Memory B cell (primary cell): ENCODE measurements at places on chromosomes 5 and 9.
A peak's percentile ranks its signal among the peaks of the same experiment; 100 is the strongest.

DNA sequence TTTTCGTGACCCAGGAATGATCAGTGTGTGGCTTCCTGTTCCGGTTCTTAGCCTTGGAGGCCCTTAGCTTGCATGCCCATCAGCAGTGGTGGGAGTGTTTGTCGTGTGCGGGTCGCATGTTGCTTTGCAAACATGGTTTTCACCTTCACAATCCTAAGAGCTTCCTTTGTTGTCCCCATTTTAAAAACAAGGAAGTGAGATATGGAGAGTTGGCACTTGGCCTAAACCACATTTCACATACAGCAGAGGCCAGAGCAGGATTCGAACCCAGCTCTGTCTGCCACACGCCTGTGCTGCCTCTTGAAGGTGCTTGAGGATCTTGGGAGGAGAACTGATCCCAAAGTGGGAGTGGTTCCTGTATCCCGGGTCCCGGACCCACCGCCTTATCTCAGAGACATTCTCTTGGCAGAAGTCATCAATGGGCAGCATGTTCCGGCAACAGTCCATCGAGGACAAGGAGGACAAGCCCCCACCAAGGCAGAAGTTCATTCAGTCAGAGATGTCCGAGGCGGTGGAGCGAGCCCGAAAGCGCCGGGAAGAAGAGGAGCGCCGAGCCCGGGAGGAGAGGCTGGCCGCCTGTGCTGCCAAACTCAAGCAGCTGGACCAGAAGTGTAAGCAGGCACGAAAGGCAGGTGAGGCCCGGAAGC lies 38.2 kb upstream of the POMT1 start:
- DNase-seq: no peak

DNA sequence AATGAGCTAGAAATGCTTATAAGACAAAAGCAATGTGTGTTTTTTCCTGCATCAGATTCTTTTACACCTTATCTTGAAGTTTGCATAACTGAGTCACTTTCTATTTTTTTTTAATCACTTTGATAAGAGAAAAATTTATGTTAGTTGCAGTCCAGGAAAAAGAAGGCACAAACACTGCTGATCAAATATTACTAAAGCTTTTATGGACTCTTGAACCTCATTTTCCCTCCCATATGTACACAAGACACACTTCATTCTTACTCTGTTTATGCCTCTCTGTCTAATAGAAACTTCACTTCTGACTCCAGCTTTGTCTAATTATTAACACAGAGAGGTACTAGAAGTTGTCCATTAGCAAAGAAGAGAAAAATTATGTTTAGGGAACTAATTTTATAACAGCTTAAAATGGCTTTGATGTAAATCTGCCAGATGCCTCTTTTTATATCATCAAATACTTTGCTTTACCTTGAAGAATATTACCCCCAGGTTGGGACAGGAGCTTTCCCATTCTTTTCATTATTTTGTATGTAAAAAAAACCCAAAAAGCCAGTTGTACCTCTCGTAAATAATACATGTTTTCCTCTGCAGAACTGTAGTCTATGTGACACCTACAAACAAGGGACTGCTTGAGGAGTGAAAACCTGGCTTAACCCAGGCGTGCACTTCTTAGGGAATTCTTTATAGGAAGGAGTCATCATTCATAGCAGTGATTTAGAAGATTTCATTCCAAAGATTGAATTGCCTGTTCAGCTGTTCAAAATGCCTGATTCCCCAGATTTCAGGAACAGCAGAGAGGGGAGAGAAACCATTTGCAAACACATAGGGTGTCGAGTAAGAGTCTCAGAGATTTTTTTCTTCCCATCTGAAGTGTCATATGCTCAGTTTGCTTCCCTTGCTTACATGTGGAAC lies 72.6 kb downstream of the DAPK1 start:
- no peak for DNase-seq

DNA sequence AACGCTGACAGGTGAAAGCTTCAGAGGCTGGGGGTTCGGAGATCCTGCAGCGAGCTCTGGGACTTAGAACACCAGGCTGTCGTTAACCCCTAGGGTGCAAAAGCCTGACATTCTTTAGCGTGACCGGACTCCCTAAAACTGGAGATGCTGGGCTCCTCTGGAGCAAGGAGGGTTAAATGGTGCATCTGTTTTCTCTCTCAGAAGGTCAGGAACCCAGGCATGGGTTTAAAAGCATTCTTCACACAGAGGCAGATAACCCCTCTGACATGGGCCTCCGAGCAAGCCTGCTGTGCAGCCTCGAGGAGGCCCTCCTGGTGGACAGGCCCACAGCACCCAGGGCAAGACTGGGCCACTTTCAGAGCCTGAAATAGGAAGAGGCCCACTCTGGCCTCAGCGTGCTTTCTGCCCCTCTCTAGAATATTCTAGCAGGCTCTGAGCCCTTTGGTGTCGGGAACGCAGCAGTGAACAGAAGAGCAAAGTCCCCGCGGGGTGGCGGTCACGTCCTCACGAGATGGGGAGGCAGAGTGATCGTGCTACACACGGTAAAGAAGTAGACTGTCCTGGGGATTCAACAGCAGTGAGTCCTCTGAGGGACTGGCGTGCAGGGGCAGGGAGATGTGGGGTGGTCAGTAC lies 124.8 kb downstream of the COL23A1 start:
- no peak for DNase-seq

- DNase-seq: no peak
These were observed 2.2 kb downstream of the HSPA5 start for GRCh38 chr9:125238915-125239446.

GRCh38 chr9:109138421-109138820 lies 18.7 kb upstream of the TMEM245 start:
- no peak for DNase-seq

GRCh38 chr9:135479469-135480052 lies at the start of gene PPP1R26:
PPP1R26 (plus strand) TSS chr9:135479782; CDS start chr9:135484511, 4,729 bp downstream.
- DNase-seq: no peak

- no peak for DNase-seq
These were observed 39.0 kb downstream of the CACNA1B start for GRCh38 chr9:137916540-137916939.

- no peak for DNase-seq
These were observed 533.4 kb downstream of the PDE4D start for GRCh38 chr5:59360130-59360555.

GRCh38 chr5:43312076-43312661 lies 1.0 kb downstream of the HMGCS1 start:
- no peak for DNase-seq

GRCh38 chr5:108560581-108560980 lies 178.7 kb upstream of the FBXL17 start:
- no peak for DNase-seq

DNA sequence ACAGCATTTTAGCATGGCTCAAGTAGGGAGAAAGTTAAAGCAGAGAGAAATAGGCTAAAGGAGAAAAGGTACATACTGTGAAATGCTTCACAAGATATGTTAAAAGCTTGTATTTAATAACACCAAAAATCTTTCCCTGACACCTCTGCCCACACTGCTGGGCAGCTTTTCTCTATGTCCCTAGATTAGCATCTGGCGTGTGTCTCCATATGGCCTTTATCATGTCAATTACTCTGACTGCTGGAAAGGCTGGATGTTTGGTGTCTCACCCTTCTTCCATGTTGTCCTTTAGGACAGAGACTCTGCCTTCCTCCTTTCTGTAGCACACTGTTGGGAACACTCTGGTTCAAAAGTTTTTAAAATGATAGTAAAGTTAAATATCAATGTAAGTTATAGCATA lies 122.5 kb downstream of the OXCT1 start:
- no peak for DNase-seq

- no peak for DNase-seq
These were observed 652.3 kb downstream of the SLCO4C1 start for GRCh38 chr5:101643794-101644193.

GRCh38 chr5:79436224-79436623 lies 77.7 kb downstream of the HOMER1 start:
- DNase-seq: no peak

GRCh38 chr9:134493461-134494272 lies 147.9 kb upstream of the COL5A1 start:
- DNase-seq: no peak

DNA sequence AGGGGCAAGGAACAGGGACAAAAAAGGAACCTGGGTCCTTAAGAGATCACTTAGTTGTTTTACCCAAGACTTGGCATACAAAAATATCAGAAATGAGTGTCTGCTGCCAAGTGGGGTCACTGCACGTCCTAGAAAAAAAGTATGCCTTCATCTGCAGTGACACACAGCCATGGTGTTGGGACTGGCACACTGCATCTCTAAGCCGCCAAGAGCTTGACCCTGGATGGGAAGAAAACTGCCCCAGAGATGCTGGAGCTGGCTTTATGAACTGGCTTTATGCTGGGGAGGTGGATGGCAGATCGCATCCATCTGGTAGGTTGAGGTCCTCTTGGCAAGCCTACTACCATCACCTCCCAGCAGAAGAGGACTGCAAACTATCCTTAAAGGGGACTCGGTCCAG lies 51.7 kb downstream of the IRF1 start:
- no peak for DNase-seq

GRCh38 chr9:130912932-130913598 lies 16.5 kb upstream of the QRFP start:
- DNase-seq: no peak

GRCh38 chr5:168826246-168826725 lies 247.1 kb upstream of the PANK3 start:
- DNase-seq: no peak

DNA sequence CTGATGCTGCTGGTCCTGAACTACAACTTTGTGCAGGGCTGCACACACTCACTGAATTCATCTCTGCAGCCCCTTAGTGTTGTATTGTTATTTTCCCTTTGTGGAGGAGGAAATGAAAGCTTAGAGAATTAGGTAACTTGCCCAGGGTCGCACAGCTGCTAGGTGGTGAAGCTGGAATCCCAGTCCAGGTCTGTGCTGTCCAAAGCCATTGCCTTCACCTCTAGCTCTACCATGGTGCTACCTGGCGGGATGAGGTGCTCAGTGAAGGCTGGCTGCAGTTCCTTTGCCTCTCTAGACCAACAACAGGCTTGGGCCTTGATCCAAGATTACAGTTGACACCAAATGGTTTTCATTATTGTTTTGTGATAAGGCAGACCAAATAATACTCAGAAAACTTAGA lies 177.8 kb upstream of the PITX1 start:
- no peak for DNase-seq

DNA sequence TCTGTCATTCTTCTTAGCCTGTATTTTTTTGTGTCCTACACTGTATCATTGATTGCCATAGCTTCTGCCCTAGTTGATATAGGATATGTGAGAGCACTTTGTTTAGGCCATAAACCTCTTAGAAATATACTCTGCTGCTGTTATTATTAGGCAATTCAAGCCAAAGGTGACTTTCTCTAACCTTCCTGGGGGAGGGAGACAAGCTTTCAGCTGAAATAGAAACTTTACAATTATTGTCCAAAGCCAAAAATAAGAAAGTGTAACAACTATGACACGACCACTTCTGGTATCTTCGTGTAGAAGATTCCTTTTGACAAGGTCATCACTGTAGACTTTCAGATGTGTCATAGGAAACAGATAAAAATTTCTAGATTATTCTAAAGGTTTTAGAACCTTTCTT lies 12.2 kb upstream of the CSNK1A1 start:
- DNase-seq: no peak

DNA sequence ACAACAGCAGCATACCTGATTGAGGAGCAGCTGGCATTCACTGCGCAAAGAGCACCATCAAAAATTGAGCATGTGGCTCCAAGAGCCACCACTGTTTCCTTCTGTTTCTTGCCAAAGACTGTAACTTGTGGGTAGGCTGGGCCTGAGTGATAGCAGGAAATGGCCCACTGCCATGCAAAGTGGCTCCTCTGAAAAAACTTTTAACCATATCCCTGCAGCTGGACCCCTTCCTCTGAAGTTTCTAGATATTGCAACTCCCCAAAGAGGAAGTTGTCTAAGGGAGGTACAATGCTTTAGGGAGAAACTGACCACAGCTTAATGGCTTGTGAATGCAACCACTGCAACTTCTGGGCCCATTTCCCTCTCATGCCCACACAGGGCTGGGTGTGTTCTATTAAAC lies 355.4 kb upstream of the PDE4D start:
- DNase-seq: peak; percentile 1

GRCh38 chr5:89028595-89029285 lies 145.8 kb upstream of the MEF2C start:
- no peak for DNase-seq

- no peak for DNase-seq
These were observed 55.1 kb upstream of the SLC1A1 start for GRCh38 chr9:4435197-4435596.

- no peak for DNase-seq
These were observed 71.5 kb downstream of the GADD45G start for GRCh38 chr9:89676281-89676680.

GRCh38 chr9:16202914-16203728 lies 650.3 kb downstream of the CCDC171 start:
- no peak for DNase-seq

- no peak for DNase-seq
These were observed 278.3 kb downstream of the NR2F1-AS1 start for GRCh38 chr5:93302711-93303110.

DNA sequence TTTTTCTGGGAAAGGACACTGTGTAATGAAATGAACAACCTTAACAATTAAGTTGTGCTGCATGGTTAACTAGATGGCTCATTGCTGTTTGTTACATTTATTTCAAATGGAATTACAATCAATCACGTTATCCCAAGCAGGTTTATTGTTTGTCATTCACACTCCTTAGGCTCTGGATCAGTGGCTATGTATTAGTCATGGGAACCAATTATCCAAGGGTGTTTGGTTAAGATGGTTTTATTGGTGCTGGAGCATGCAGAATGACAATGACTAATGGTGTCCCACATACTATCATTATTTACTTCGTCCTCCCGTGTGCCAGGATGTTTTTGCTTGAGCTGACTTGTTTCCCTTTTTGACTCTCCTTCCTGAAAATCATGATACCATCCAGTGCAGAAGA lies 10.6 kb upstream of the TRPC7 start:
- DNase-seq: no peak

DNA sequence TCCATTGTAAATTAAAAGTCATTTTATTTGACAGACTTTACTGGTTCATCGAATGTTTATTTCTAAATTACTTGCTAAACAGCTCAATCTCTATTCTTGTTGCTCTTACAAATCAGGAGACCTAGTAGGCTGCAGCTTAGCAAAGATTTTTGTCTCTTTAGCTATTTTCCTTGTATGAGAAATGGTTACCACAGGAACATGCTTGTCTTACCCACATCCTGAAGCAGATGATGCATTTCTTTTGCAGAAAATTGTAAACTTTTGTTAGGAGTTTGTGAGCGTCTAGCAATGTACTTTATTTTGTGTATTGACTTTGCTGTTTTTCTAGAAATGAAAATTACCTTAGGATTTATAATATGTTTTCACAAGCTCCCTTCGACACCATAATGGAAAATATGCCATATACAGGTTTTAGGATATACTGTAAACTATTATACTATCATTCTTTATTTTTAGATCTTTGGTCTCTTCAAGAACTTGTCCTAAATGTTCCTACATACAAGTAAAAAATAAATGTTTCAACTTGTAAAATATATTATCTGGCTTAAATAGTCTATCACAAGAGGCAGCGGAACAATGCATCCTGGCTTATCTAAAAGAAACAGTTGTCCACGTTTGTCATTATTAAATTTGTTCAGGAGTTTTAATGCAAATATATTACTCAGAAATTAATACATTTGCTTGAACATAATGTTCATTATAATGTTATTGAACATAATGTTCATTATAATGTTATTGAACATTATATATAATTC lies 54.1 kb downstream of the SPEF2 start:
- DNase-seq: no peak

GRCh38 chr5:52838326-52839015 lies 50.8 kb downstream of the ITGA1 start:
- DNase-seq: no peak
